Stimulated activated CD4-positive, alpha-beta T cell treated with anti-CD3 and anti-CD28 coated beads, Interleukin-15, amount 100 ng/mL, for 1 hour (primary cell): ENCODE measurements at places on chromosomes 2 and 18.

DNA sequence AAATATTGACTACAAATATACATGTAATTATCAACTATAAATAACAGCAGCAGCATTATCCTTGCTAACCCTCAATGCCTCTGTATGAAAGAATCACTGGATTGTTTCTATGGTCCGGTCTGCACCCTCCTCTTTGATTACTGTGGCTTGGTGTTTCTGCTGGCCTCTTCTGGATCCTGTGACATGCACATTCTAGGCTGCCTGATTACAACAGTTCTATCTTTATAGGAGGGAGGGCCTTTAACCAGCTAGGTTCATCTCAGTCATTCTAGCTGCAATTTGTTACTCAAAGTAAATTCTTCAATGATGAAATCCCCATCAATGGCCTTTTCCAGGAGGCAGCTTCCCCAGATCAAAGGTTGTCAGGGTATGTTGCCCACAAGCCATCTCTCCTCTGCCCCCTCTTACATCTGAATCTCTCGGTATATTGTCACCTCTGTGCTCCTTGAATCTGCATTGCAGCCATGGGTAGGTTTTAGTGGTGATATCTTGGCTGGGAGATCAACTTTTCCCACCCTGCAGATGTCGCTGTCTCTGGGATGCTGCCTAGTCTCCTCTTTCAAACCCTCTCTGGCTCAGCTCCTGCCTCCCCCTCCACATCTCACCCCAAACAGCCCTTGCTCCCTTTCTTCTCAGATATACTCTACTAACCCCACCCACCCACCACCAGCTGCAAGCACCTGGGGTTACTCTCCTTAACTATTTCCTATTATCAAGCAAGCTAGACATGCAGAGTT, 106.2 kb upstream of the BZW1 start:
- DNase-seq = no peak

DNA sequence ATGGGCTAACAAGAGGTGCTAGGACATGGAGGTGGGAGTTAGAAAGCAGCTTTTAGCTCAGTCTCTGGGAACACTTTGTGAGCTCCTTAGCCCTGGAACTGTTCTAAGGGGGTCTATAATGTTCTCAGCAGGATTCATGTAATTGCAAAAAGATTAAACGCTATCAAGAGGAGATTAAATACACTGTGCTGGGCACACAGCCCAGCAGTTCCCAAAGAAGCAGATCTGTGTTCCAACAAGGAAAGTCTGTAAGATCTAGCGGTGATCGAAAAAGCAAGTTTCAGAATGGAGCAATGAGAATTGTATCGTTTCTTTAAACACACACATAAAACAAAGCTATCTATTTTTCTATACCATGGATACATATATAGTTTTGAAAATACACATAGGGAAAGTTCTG, 2.4 kb upstream of the ARID5A start:
- no peak for DNase-seq

GRCh38 chr18:62828091-62828640, 112.8 kb downstream of the PHLPP1 start:
- no peak for DNase-seq

- DNase-seq = peak; percentile 68
Observed at GRCh38 chr2:27703638-27704341, 40.1 kb downstream of the SLC4A1AP start.

DNA sequence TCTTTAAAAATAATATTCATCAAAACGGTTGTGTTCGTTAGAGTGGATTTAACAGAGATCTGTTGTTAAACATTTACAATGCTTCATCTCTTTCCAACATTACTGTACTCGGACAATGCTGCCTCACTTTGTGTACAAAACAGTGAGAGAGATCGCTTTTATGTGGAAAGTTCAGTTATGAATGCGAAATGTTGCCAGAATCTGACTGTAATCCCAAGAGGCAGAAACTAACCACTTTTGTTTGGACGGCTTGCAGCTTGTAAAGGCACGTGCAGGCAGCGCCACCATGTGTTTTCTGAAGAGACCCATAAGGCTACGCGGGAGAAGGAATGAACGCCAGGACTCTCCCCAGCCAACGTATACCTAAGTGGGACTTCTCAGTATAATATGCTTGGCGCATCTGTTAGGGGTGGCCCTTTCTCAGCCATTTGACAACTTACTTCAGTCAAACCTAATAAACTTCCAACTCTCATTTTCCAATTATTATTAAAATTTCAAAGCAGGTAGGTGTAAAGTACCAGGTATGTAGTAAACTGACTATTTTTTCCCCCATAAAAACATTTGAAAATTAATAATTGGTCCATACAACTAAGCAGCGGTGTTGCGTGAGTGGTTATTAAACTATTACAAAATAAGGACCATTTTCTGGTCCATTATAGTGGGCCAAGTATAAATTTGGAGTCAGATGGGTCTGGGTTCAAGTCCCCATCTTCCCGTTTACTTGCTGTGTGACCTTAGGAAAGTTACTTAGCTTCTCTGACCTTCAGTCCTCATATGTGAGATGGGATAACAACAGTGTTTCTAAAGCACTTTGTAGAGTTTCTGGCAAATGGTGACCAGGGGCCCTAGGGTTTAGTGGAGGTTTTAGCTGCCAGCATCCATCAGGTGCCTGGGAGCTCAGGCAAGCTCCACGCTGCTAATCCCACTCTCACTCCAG, 5.6 kb upstream of the NAPG start:
- peak; percentile 24 for DNase-seq

- no peak for DNase-seq
Observed at GRCh38 chr2:172836347-172836821, 100.7 kb downstream of the RAPGEF4 start.

DNA sequence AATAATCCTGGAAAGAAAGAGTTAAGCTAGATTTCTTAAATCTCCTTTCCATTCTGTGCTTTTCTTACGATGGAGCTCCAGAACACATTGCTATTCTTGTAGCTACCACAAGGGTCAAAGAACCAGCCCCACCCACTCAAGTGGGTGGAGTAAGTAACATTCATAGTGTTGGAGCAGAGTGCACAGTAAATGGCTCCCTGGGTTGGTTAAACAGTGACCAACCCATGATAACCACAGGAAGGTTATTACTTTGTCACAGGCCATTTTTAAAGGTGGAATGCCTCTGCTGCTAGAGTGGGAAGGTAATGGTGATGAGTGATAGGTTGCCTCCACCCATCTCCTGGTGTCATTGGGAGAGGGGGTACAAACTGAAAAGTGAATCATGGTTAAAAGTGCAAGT, 13.9 kb downstream of the ARPC2 start:
- no peak for DNase-seq

GRCh38 chr2:47173986-47174732, 19.1 kb upstream of the STPG4 start:
- DNase-seq = no peak

DNA sequence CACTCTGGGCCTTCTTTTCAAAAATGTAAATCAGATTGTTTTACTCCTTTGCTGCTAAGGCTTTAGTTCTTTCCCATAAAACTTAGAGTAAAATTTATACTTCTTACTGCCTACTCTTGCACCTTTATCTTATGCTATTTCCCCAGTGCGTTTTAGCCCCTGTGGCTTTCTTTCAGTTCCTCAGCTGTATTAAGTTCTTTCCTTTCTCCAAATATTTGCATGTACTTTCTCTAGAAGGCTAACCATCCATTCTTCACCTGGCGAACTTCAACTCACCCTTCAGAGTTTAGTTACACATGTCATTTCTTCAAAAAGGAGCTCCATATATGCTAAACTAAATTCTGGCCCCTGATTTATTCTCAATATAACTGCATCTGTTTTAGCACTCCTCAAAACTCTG, 160.7 kb downstream of the FSHR start:
- DNase-seq = no peak

DNA sequence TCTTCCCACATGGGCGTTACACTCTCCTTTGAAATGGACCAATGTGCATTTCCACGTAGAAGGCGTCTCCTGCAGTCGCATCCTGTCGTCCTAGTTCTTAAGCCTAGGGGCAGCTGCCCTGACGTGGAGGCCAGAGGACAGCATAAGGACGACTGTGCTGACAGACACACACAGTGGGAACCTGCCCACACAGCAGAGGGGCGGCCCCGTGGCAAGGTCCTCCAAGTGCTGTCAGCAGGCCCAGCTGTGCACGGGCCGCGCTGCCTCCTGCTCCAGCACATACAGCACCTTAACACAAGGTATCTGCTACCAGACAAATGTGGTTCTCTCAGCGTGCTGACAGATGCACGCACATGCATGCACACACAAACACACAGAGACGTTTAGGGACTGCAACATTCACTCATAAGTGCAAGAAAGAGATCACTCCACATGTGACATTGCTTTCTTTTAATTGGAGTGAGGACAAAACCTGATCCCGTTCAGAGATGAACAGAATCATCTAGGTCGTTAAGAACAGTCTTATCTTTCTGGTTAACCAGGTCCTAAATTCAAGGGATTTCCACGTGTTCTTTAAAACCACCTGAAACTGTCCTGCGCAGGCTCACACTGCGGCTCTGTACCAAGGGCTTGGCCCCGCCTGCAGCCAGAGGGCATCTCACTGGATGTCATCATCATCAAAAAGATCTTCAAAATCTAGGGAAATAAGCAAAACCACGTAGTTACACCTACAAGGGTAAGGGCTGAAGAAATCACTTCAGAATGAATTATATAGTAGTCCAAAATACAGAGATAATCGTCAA, 5.5 kb downstream of the COPS9 start:
- no peak for DNase-seq

GRCh38 chr2:11742702-11743357, 3.6 kb upstream of the LPIN1 start:
- DNase-seq = no peak

DNA sequence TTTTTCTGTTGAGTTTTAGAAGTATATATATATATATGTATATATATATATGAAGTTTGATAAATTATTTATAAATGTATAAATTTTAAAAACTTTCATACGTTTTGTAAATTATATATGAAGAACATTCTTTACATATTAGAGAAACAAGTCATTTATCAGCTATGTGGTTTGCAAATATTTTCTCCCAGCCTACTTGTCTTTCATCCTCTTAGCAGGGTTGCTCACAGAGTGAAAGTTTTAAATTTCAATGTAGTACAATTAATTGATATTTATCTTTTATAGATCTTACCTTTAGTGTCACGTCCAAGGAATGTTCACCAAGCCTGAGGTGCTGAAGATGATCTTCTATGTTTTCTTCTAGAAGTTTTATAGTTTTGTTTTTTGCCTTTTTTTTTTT, 78.3 kb upstream of the HS6ST1 start:
- no peak for DNase-seq

DNA sequence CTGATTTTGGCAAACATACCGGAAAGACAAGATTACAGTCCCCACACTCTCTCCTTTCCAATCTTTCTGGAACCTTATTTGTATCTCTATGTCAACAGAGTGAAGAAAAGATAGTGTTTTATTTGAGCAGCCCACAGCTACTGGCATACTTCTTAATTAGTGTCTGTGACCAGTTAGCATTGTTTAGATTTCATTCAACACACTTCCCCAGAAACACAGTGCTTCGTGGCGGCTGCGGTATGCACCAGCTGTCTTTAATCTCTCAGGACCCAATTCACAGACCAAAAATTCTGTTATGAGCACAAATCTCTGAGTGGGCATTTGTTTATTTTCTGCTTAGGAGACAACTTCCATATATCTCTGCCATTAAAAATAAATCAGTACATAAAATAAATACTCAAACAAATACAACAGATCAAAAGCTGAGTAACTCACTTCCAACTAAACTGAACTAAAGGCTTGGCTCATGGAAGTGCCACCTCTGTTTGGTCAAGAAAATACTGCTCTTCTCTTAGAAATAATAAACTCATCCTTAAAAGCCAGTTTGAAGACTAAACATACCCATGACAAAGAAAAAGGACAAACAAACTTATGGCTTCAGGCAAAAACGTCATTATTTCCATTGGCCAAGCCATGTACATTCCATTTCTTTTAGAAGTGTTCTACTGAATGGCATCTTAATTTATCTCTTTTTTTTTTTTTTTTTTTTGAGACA, 392.4 kb downstream of the TXNL1 start:
- DNase-seq = no peak

DNA sequence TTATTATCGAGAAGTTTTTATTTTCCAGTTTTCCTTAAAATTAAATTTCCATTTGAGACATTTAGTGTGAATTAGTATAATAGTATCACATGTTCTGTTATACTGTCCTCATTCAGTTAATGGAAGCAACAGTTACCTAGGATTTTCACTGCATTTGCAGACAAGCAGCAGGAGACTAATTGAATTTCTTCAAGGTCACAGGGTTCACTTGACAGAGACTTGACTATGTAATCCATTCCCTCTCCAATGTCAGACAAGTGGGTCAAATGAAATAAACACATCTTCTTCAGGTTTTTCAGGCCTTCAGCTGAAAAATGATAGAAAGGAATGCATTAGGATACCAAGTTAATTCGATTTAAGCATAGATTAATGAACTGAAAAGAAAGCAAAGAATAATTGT, 26.7 kb downstream of the NLRC4 start:
- DNase-seq = no peak

GRCh38 chr2:179440642-179441251, 176.1 kb upstream of the SESTD1 start:
- DNase-seq = no peak

- DNase-seq = no peak
Observed at GRCh38 chr2:3755277-3755676, 51.9 kb downstream of the DCDC2C start.

- no peak for DNase-seq
Observed at GRCh38 chr18:74946646-74947375, 262.1 kb downstream of the PTGR3 start.

DNA sequence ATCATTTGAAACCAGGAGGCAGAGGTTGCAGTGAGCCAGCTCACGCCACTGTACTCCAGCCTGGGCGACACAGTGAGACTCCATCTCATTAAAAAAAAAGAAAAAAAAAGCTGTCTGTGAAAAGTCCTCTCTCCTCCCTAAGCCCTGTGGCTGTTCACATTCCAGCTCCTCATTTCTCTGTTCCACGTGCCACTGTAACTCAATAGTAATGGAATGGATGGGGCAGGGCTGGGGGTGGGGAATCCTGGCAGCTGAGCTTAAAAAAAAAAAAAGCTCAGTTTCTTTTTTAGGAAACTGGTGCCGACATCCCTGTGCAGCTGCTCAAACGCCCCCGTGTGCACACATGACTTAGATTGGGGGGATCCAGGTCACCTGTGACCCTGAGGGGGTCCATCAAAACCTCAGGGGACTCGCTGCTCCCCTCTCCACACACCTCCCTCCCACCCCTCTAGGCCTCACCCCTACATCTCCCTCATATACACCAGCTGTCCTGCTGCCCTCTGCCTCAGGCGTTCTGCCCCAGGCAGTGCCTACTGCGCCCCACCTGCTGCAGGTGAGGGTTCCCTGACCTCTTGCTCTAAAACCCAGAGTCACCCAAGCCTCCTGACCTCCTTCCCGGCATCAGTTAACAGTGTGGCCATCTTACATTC, 255.4 kb downstream of the AGAP1 start:
- no peak for DNase-seq

DNA sequence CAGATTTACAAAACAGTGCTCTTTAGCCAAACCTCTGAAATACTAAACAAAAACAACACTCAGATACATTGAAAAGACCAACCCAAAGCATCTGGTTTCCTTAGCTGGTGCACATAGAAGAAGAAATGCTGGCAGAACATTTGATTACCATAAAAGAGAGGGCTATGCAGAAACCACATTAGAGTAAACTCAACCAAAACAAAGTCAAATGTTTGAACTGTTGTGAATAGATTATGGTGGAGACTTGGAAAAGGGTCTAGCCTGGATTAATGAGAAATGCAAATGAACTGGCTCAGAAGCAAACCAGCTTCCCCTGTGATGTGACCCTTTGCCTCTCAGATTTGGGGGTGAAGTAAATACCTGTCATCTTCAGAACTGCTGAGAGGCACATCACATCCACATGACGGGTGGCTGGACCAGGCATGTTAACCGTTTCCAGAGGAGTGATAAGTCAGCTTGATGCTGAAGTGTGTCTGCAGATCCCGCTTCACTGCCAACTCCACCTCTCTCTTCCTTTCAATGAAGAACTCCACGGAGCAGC, 153.0 kb downstream of the NRP2 start:
- no peak for DNase-seq

GRCh38 chr2:240322991-240323390, 112.5 kb upstream of the GPC1 start:
- no peak for DNase-seq
